ENCODE measurements at places on chromosomes 16 and 17. TPM values are rescaled to one million over a fixed set of nuclear protein-coding genes. Genes with fewer than 3 reads are reported as not detected.

Gene ABCC3
- total RNA-seq = 123 TPM

Gene TMEM88
- 0.23 TPM for total RNA-seq

Gene PRR35
- 0.13 TPM for total RNA-seq

Gene FSCN2
- 0.71 TPM for total RNA-seq

Gene PDIA2
- 0.31 TPM for total RNA-seq

Gene GAST
- not detected for total RNA-seq

Gene LAT
- total RNA-seq = 3.8 TPM

Gene SAP30BP
- 120 TPM for total RNA-seq

Gene AURKB
- total RNA-seq = 139 TPM

Gene DPEP3
- not detected for total RNA-seq

Gene KRT40
- not detected for total RNA-seq

Gene UTS2R
- total RNA-seq = not detected

Gene GJC1
- total RNA-seq = 24.6 TPM

Gene RECQL5
- total RNA-seq = 29.2 TPM

Gene SLC35G6
- not detected for total RNA-seq

Gene TSNAXIP1
- 0.31 TPM for total RNA-seq

Gene TTYH2
- 1.9 TPM for total RNA-seq

Gene DHX8
- 42.1 TPM for total RNA-seq

Gene MEOX1
- total RNA-seq = not detected

Gene CSH2
- not detected for total RNA-seq

Gene NXN
- total RNA-seq = 25.1 TPM

Gene ZFP3
- total RNA-seq = 1.0 TPM

Gene SLFN12L
- not detected for total RNA-seq

Gene SERPINF2
- total RNA-seq = 3.2 TPM

Gene PABPN1L
- total RNA-seq = not detected

Gene SLC5A11
- total RNA-seq = 0.37 TPM

Gene NPW
- 1.1 TPM for total RNA-seq

Gene ABCA10
- total RNA-seq = 0.12 TPM

Gene GPRC5C
- 51.5 TPM for total RNA-seq

Gene GRAP
- 0.20 TPM for total RNA-seq

Gene TPPP3
- 14.2 TPM for total RNA-seq

Gene NPIPB13
- 2.1 TPM for total RNA-seq

Gene ALOX12B
- 1.8 TPM for total RNA-seq

Gene CCL8
- total RNA-seq = not detected

Gene ABCC11
- 0.16 TPM for total RNA-seq

Gene SMTNL2
- 1.3 TPM for total RNA-seq

Gene METTL22
- total RNA-seq = 25.6 TPM

Gene CSHL1
- total RNA-seq = not detected

Measured in A549 treated with GW870086 at 1 μM for 4 hours (cell line).